Common myeloid progenitor, CD34-positive (primary cell): ENCODE measurements at places on chromosomes 1 and 21.

GRCh38 chr1:30754684-30755171 is 2.8 kb downstream of the LAPTM5 start:
- peak; percentile 81 for DNase-seq

DNA sequence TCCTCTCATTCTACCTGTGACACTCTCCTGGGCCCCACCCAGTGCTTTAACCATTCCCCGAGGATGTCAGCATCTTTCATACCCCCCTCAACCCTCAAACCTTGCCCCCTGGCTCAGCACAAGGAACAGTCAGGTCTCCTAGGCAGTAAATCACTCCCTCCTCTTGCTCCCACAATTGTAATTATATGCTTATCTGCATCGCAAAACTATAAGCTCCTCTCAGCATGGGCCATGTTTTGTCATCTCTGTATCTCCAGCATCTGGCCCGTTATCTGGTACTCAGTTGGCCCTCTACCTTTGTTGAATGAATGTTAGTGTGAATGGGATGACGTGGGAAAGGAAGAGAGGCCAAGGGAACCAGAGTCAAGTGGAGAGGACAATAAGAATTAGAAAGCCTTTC is 2.8 kb upstream of the ELOVL1 start:
- no peak for DNase-seq

DNA sequence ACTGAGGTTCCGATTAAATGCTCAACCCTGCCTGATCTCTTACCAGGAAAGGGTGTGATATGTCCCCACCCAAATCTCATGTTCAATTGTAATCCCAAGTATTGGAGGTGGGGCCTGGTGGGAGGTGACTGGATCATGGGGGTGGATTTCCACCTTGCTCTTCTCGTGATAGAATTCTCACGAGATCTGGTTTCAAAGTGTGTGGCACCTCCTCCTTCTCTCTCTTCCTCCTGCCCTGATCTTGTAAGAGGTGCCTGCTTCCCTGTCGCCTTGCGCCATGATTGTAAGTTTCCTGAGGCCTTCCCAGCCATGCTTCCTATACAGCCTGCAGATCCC is 34.9 kb downstream of the RSPH1 start:
- no peak for DNase-seq

DNA sequence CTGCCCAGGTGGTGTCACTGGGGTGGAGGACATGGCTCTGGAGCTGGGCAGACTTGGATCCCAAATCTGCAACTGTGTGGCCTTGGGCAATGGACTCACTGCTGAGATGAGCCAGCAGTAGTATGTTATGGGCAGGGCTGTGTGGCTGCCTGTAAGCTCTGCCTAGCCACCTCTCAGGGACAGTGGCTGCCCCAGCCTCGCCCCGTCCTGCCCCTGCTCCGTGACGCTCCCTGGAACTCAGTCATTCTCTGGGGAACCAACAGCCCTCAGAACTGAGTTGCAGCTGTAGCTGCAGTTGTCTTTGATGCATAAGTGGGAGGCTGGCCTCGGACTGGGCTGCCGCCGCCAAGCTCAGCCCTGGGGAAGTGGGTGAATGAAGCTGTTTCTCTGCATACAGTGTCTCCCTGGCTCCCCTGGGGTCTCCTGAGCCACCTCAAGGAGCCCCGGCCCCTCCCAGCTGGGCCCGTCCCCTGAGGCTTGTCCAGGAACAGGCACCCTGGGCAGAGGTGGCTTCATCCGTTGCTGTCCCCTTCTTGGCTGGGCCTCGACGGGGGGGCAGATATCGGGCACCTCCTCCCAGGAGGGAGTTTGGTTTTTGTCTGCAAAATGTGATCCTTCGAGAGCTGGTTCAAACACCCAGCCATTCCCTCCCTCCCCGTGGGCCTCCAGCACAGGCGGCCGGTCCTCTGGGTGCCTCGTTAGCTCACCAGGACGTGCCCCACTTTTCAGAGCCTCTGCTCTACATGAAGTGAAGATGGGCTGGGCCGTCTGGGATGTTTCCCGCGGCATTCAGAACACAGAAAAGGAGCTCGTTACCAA is 26.2 kb upstream of the PLCH2 start:
- DNase-seq, result no peak

- DNase-seq, result peak; percentile 71
These were observed 22.7 kb upstream of the PIK3CD start for GRCh38 chr1:9628541-9629444.

DNA sequence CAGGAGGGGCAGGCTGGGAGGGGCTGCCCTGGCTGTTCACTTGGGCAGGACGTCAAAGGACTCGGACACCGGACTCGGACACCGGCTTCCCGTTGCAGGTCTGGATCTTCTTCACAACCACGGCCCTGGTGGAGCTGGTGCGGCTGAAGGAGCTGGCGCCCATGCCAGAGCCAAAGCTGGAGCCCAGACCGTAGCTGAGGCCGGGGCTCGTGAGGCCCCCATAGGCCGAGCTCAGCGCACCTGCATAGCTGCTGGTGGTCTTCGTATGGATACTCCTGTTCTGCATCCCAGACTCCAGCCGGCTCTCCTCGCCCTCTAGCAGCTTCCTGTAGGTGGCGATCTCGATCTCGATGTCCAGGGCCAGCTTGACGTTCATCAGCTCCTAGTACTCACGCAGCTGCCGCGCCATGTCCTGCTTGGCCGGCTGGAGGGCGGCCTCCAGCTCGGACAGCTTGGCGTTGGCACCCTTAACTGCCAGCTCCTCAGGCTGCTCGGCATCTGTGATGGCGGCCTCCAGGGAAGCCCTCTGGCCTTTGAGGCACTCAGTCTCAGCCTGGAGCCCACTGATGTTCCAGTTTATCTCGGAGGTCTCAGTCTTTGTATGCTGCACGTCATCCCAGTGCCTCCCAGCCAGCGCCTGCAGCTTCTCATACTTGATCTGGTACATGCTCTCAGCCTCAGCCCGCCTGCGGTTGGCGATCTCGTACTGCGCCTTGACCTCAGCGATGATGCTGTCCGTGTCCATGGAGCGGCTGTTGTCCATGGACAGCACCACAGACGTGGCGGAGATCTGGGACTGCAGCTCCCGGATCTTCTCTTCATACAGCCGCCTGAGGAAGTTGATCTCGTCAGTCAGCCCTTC is 15.1 kb upstream of the KLF17 start:
- no peak for DNase-seq

DNA sequence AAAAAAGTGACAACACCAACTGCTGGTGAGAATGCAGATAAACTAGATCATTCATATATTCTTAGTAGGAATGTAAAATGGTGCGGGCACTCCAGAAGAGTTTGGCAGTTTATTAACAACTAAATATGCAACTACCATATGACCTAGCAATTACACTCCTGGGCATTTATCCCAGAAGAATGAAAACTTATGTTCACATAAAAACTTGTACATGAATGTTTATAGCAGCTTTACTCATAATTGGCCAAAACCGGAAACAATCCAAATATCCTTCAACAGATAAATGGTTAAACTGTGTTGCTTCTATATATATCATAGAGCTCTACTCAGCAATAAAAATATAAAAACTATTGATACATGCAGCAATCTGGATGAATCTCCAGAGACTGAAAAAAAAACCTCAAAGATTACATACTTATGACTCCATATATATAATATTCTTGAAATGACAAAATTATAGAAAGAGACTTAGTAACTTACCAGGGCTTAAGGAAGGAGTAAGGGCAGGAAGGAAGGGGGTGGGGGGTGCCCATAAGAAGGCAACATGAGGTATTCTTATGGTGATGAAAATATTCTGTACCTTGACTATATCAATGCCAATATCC is 99.9 kb downstream of the KCNH1 start:
- no peak for DNase-seq

DNA sequence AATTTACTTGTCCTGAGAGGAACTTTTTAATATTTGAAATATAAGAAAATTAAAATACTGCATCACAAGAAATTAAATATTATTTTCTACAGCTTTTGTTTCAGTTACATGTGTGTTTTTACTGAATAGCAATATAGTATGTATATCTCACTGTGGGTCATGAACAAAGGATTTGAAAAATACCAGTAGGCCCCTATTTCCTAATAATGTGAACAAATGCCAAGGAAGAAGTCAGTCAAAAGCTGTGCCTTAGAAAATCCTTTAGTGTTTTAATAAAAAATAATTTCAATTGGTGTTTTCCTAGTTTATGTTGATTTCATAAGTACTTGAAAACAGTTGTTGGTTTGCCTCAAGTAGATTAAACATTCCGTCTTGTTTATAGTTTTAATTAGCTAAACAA is 46.7 kb downstream of the SMYD3 start:
- DNase-seq, result no peak

- no peak for DNase-seq
These were observed 66.1 kb downstream of the EPS15 start for GRCh38 chr1:51453010-51453409.
